ENCODE measurements at places on chromosomes 6 and 20. TPM values are rescaled to one million over a fixed set of nuclear protein-coding genes. Genes with fewer than 3 reads are reported as not detected.

GRCh38 chr20:62122654-62123449 lies 577 bp downstream of the LSM14B start:
- DNase-seq, result peak; percentile 19
- H3K27me3 ChIP-seq, result no peaks in the 10 kb centered on the region
- peaks cover 24% of the 10 kb centered on the region for H3K4me1 ChIP-seq

DNA sequence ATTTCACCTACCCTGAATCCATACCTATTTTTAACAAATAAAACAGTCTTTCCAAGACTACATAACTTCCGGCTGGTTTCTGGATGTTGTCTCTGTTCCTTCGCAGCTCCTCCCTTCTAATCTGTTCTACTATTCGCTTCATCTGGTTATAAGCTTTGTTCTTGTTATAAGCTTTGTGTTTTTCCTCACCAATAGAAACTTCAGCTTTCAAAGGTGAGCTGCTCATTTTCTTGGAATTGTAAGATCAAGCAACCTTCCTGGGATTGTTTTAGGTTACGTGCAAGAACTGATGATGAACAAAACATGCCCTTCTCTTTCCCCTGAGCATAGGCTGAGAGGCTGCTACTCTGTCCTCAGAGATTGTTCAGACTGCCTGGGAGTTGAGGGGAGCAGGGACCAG lies 2.1 kb downstream of the GFOD1 start:
- no peak overlapping the region for H3K27ac ChIP-seq
- peaks cover 51% of the 10 kb centered on the region for H3K4me1 ChIP-seq
- H3K4me3 ChIP-seq, result peak overlapping the region; percentile 85
- no peaks in the 10 kb centered on the region for H3K36me3 ChIP-seq
- H3K27me3 ChIP-seq, result peaks cover 10% of the 10 kb centered on the region
- DNase-seq, result no peak

Gene TGM2
- total RNA-seq, result not detected

Gene CENPQ
- total RNA-seq, result 13.9 TPM

Gene MOCS3
- 4.7 TPM for total RNA-seq

Gene PXDC1
- total RNA-seq, result 1.1 TPM

Measured in activated T-helper 2 cell treated with anti-CD3 and anti-CD28 coated beads, Interferon-gamma antibody, Interleukin-2, Interleukin-4, amounts not matched to agents 10 μg/mL and 5 μg/mL and 100 μg/mL, durations not matched to agents 14 hours and 24 hours and 36 hours (primary cell).